Kidney (tissue), 22 donors: ENCODE measurements at places on chromosomes 6 and 20. TPM values are rescaled to one million over a fixed set of nuclear protein-coding genes. Genes with fewer than 3 reads are reported as not detected.

DNA sequence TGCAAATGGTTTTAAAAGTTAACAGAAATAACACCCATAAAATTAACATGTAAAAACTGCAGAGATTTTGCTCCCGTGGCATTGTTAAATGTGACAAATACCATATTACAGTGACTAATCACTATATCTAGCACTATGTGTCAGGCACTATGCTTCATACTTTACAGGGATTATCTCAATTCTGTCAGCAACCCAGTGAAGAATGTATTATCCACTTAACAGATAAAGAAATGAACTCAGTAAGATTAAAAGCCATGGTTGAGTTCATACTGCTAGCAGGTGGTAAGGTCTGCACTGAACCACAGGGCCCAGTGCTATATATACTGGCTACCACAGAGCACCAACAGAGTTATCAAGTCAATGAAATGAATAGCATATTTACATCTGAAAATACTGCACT is 65.4 kb downstream of the RWDD2A start:
- no peak for DNase-seq
- no peaks in the 10 kb centered on the region for H3K36me3 ChIP-seq
- H3K4me1 ChIP-seq, result no peaks in the 10 kb centered on the region
- no peak overlapping the region for H3K27ac ChIP-seq

DNA sequence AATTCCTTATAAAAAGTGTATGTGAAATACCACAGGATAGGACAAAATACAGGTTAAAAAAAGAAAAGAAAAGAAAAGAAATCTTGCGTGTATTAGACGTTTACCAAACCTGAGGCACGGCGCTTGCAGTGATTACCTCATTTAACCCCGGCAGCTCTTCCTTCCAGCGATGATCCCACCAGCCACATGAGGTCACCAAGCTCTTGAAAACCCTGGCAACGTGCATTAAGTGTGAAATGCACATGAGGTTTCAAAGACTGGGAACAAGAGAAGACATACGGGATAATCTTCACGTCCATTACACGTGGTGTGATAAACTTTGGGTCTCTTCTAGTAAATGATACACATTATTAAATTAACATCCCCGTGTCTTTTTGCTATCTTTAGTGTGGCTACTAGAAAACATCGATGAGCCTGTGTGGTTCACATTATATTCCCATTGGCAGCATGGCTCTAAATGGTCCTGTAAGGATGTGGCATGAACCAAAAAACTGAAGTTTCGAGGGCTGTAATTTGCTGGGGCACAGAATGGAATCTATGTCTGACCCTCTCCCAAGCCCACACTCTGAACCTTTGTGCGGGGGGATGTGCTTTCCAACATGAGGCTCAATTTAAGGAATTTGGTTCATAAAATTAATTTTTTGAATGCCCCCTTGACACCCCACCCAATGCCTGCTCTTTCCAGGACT is 59.2 kb upstream of the THBS2 start:
- H3K27ac ChIP-seq, result no peak overlapping the region
- H3K36me3 ChIP-seq, result no peaks in the 10 kb centered on the region
- no peak overlapping the region for H3K4me3 ChIP-seq
- no peaks in the 10 kb centered on the region for H3K4me1 ChIP-seq
- no peak for DNase-seq
- no peaks in the 10 kb centered on the region for H3K27me3 ChIP-seq

DNA sequence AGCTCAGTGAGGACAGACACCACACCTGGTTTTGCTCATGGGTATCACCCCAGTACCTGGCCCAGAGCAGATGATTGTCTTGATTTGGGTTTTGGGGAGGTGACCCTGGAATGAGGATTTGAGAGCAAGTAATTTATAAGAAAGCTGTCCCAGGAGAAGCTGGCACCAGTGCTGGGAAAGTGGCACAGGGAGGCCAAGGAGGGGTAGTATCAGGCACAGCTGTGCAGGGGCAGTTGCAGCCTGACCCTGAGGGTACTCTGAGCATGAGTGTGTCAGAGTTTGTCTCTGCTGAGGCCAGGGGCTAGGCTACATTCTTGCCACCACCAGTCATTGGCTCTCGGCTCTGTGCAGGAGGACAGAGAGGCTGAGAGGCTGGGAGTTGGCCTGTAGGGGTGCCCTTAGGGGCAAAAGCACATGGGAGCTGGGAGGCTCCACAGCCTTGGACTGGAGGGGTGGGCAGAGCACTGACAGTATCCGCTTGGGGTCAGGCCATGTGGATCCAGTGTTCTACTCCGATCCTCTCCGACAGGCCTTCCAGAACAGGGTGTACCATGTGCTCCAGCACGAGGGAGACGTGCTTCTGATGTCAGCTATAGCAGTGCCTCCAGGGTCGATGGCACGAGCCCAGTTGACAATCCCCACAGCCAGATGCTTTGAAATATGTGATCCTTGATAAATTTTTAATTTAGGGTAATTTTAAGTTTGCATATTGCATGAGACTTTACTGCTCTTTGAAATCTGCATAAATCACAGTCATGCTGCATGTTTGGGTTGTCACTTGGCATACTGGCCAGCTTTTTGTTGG is 121.3 kb downstream of the PHACTR3 start:
- H3K36me3 ChIP-seq, result no peaks in the 10 kb centered on the region
- H3K4me3 ChIP-seq, result no peak overlapping the region
- no peaks in the 10 kb centered on the region for H3K27me3 ChIP-seq
- no peaks in the 10 kb centered on the region for H3K4me1 ChIP-seq

DNA sequence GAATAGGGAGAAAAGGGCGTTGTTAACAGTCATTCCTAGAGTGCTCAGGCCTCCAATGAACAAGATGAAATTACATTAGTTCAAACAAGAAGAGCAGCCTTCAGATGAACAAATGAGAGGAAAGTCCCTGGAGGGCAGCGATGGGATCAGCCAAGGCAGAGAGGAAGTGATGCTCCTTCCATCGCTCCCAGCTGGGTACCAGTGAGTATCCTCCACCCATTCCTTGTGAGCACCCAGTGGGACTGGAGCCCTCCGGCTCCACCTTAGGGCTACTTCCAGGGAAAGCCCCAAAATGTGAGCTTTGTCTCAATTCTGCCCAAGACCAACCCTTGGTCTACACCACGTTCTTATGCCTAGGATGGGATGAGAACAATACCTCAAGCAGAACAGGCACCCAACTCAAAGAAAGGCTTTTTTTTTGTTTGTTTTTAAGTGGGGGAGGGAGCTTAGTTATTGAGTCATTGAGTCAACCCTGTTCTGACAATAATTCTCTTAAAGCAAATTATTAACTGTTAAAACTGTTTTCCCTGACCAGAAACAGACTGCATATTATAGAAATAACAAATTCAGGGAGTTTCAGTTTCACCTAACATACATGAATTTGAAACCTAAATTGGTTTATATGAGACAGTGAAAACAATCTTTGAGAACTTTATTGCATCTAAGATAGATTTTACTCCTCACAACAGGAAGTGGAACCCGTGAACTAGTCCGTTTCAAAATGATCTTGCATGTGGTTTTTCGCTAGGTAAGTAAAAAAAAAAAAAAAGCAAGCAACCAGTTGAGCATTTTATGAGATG is 106.9 kb downstream of the IPCEF1 start:
- H3K27ac ChIP-seq, result no peak overlapping the region
- no peaks in the 10 kb centered on the region for H3K27me3 ChIP-seq
- no peaks in the 10 kb centered on the region for H3K4me1 ChIP-seq
- H3K36me3 ChIP-seq, result no peaks in the 10 kb centered on the region
- peak overlapping the region; percentile 67 for H3K4me3 ChIP-seq

The BTN2A1 gene
- total RNA-seq, result 19.1 TPM

The DEFB116 gene
- not detected for total RNA-seq

GRCh38 chr20:20608641-20609040 is 103.8 kb downstream of the RALGAPA2 start:
- DNase-seq, result no peak
- no peaks in the 10 kb centered on the region for H3K27me3 ChIP-seq
- no peak overlapping the region for H3K27ac ChIP-seq
- no peak overlapping the region for H3K4me3 ChIP-seq
- H3K4me1 ChIP-seq, result no peaks in the 10 kb centered on the region
- H3K36me3 ChIP-seq, result peaks cover 9% of the 10 kb centered on the region

GRCh38 chr20:53291548-53291947 is 302.1 kb downstream of the ZNF217 start:
- H3K27ac ChIP-seq, result no peak overlapping the region
- DNase-seq, result no peak
- no peaks in the 10 kb centered on the region for H3K4me1 ChIP-seq
- no peak overlapping the region for H3K4me3 ChIP-seq
- no peaks in the 10 kb centered on the region for H3K27me3 ChIP-seq
- H3K36me3 ChIP-seq, result no peaks in the 10 kb centered on the region

The AIF1 gene
- 44.1 TPM for total RNA-seq
